Neural progenitor cell (in vitro differentiated cells): ENCODE measurements at places on chromosomes 11 and 22. TPM values are rescaled to one million over a fixed set of nuclear protein-coding genes. Genes with fewer than 3 reads are reported as not detected.

DNA sequence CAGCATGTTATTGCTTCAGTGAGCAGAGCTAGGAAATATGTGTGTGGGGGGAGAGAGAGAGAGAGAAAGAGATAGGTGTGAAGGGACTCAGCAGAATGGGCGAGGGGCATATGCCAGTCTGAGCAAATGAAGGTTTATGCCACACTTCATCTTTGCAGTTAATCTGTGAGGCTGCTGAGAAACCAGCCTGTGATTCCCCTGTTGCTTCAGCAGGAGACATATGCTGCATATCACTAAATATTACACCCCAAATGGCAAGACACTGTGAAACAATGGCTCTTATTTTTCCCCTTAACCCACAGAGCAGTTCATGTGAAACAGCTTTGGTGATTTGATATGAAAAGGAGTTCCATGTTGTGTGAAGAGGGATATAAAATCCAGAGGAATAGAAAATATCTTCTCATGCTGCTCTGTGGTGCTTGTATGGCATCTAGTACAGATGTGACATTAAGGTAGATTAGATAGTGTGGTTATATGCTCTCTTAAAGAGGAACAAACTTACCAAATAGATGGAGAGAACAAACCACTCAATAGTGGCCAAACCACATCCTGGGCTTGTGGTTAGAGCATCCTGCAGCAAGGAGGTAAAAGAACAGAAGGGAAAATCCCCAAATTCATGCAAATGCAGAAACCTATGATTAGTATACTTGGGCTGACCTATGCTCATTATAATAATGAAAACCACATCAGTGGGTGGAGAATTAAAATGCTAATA, 864.2 kb downstream of the FAM181B start:
- no peak for DNase-seq

- no peak for DNase-seq
These were observed 41.8 kb upstream of the AMPD3 start for GRCh38 chr11:10413268-10413667.

GRCh38 chr11:120186774-120187591, 23.8 kb upstream of the OAF start:
- no peak for DNase-seq

DNA sequence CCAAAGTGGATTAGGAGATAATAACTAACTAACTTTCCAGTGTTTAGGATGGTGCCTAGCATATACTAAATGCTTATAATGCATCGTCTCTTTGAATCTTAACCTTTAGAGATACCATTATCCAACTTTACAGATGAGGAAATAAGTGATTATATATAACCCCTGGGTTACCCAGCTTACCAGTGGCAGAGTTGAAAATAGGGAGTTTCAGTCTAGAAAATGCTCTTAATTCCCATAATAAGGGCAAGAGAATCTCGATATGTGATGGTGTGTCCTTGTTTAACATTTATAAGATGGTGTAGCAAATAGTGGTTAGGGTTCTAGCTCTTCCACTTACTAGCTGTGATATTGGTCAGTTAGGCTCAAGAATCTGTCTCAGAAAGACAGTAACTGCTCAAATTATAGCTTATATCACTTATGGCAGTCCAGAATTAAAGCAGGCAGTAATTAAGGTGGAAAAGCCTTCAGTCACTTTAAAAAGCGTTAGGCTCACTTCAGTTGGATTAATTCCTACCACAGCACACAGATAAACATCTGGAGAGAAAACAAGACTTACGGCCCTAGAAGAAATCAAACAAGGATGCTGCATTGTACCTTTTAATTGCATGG, 6.3 kb downstream of the XBP1 start:
- no peak for DNase-seq

- DNase-seq = no peak
These were observed 36.8 kb upstream of the OR5P2 start for GRCh38 chr11:7833527-7833926.

DNA sequence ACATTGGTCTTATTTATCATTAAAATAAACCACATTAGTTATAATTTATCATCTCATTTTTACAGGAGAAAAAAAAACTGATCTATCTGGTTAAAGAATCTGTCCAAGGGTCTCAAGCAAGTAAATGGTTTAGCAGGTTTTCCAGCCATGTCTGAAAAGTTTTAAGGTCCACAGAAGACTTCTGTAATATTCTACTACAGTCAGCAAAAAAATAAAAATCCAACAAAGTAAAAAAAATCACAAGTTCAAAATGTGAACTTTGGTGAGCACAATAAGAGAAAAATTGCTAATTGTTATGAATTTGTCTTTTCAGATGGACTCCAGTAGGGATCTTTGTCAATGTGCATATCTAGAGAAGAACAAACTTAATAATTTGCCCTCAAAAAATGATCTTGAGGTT, 1.3 kb downstream of the OR52E4 start:
- DNase-seq = no peak

DNA sequence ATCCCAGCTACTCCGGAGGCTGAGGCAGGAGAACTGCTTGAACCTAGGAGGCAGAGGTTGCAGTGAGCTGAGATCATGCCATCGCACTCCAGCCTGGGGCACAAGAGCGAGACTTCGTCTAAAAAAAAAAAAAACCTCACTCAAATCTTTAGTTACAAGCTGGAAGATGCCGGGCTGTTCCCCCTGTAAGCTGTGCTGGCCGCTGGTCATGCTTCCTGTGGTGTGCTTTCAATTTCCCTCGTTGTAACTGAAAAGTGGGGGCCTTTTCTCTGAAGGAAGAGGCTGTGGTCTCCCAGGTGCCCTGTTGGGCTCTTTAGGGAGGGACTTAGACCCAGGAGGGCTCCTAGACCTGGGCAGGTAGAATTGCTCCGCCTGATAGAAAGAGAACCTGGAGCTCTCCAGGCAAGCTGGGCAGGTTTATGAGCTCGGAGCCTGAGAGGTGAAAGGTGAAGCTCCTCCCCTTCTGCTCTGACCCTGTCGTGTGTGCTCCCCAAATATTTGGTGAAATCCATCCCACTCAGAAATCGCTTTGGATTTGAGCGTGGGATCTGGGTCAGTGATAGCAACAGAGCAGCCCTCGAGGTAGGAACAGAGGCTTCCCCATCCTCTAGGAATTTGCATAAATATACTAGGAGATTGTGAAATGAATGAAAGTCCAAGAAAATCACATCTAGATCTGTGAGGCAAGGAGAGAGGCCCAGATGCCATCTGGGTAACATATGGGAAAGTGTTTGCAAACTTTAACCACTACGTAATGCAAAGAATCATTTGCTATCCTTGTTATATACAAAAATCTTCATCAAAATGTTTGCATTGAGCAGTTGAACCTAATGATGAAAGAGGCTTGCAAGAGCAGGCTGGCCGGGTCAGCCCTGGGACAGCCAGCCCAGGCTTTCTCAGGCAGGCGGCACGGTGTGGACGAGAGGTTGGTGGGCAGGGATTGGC, 154.3 kb downstream of the FBXO7 start:
- no peak for DNase-seq

- no peak for DNase-seq
These were observed 57.4 kb upstream of the WNT11 start for GRCh38 chr11:76263657-76264056.

- DNase-seq = no peak
These were observed 25.2 kb upstream of the MTCH2 start for GRCh38 chr11:47667555-47667954.

DNA sequence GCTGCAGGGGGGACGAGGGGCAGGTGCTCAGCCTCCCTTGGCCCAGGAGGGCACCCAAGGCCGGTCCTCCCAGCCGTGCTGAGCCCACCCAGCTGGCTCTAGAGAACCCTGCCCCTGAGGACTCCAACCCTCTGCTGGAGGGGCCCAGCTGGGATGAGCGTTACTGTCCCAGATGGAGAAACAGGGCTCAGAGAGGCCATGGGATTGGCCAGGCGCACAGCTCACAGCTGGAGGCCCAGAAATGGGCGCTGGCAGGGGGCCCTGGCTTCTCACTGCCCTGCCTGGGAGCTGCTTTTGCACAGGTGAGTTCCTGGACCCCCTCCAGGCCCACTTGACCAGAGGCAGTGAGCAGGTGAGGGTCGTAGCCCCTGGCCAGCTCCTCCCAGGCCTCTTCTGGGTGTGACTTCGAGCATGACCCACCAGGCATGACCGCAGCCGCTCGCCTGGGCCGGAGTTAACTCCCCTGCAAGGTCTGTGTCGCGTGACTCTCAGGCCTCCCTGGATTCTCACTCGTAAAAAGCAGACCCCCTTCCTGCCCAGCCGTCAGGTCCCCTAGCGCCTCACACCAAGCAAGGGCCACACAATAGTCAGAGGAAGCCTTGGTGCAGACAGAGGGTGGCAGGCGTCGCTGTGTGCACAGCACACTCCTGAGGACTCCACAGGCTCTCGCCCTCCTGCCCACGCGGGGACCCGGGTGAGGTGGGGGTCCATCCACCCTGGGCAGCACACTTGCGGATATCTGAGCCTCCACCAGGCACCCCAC, 19.7 kb upstream of the IL17REL start:
- no peak for DNase-seq

GRCh38 chr11:116309446-116309845, 463.3 kb downstream of the BUD13 start:
- DNase-seq = no peak

- DNase-seq = no peak
These were observed 36.8 kb downstream of the MYH9 start for GRCh38 chr22:36350751-36351594.

GRCh38 chr11:29161191-29161590, 855.6 kb downstream of the KCNA4 start:
- DNase-seq = no peak

DNA sequence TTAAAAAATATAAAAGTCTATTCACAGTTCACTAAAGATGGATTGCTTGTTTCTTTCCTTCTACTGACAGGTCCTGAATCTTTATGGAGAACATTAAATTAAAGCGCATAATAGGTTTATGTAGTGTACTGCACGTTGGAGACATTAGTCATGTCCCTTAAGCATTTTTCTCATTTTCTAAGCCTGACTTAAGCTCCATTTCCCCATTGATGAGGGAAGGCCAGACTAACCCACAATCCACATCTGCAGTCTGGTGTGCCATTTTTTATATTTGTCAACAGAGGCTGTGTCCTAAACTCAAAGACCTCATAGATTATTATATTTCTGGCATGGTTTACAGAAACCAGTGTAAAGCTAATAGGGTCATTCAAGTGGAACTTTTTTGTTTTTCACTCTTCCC, 39.9 kb downstream of the CADM1 start:
- no peak for DNase-seq

GRCh38 chr22:24482575-24482974, 12.6 kb upstream of the UPB1 start:
- no peak for DNase-seq

DNA sequence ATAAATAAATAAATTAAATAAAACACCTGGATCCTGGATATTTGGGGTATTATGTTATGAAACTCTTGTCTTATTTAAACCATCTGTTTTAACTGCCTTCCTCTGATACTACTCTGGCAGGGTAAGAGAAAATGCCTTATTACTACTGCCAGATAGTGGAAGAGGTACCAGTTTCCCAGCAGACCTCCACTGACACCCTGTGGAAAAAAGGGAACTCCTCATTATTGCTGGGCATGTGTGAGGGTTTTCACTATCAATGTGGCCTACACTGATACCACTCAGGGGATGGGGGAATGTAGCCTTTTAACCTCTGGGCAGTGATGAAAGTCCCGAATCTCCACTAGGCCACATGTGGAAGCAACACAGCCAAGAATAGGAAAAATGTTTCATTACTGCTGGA, 121.0 kb downstream of the LUZP2 start:
- no peak for DNase-seq

- no peak for DNase-seq
These were observed 22.4 kb downstream of the RNH1 start for GRCh38 chr11:484616-485015.

DNA sequence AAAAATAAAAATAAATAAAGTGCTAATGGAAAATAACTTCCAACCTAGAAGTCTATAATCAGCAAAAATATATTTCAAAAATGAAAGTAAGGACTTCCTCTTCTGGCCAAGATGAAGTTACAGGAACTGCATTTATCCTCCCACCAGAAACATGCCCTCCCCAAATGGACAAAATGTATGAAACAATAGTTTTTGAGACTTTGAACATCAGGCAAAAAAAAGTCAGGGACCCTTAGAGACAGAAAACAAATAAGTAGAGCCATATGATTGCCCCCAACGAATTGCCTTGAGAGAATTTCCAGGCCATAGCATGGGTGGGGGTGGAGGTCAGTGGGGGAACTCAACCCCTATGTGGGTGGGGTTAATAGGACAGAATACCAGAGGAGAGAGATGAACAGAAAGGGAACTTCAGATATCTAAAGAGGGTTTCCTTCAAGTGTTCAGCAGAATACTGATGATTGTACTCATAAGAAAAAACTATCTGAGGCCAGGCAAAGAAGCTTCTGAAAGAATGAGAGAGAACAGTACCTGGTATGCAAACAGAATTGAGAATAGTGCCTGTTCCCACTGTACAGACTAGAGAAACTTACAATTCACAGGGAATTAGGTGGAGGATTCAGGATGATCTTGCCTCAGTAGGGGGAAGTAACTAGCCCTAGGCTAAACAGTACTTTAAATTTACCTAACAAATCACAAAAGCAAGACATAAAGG, 26.6 kb upstream of the IL10RA start:
- no peak for DNase-seq

- no peak for DNase-seq
These were observed 110.1 kb downstream of the RPL27A start for GRCh38 chr11:8792710-8793109.

MYOD1 gene
- total RNA-seq = not detected in 2 replicates

CHST1 gene
- 0.53 TPM in 1 of 2 replicates, not detected in the other for total RNA-seq

GPHA2 gene
- total RNA-seq = 1.5 TPM in 1 of 2 replicates, not detected in the other

DRD2 gene
- total RNA-seq = 0.06 and 0.21 TPM in 2 replicates

APOC3 gene
- total RNA-seq = not detected in 2 replicates

CATSPERZ gene
- 0.22 TPM in 1 of 2 replicates, not detected in the other for total RNA-seq
